ENCODE measurements at places on chromosomes 12 and 14.

DNA sequence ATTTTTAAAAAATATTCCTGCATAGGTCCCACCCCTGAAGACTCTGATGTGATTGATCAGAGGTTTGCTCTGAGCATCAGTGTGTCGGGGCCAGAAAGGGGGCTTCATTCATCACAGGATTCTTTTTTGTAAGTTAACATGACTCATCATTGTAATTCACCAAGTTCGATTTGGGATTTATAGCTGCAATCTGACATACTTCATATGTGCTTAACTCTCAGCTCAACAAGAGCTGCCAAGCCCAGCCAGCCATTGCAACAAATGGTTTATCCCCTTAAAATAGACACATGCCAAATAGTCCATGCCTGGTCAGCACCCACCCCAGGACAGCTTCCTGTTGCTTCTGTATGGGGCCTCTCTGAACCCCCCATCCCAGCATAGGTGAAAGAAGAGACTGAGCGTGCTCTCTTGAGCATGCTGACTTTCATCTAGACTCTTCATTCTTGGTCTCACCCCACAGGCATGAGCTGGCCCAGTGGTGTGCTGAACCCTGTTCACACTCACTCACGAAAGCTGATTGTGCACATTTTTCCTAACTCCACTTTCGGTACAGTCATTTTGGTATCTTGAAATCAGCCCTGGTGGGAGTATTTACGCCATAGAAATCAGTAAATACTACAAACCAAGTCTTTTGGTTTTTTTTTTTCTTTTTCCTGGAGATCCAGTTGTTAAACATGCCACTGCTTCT is 101.4 kb downstream of the STAB2 start:
- no peak for DNase-seq

GRCh38 chr14:21748869-21749303 is 75.3 kb upstream of the OR4E1 start:
- DNase-seq: peak; percentile 27

DNA sequence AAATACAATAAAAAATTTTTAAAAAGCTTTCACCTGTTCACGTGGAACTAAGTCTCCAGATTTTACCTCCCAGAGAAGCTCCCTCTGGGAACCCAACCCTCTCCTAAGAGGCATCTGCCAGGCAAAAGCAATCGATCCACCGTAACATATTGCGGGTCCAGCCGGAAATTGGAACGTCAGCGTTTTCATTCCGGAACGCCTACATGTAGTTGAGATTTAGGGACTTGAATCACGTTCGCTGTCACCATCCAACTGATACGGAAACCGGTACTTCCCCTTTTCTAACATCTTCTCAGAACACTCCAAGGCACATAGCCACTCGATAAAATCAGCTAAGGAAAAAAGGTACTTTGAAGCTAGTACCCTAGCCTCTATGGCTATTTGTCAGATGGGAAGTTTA is 70.3 kb downstream of the COX16 start:
- no peak for DNase-seq

DNA sequence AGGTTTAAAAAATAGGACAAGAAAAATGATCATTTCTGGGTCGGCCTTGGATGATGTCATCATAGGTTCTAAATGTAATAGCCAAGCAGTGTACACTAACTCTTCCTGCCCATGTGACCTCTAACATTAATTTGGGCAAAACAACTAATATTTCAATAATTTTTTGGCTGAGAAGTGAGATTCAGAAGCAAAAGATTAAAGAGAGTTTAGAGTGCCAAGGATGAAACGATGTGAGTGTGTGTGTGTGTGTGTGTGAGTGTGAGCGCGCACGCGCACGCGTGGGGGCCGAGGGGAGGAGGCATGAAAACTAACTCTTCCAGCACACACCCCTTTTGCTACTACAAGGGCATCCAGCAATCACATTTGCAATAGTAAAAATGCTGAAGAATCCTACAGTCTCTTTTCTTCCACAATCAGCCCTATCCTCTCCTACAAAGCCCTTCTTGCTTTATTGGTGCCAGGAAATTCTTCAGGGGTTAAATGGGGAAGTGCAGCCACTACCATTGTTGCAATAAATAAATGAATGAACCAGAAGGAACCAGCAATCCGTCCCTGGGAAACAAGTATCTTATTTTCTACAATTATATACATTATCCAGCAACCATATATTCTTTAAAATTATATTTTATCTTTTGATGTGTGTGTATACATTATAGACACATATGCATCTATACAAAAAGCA is 52.9 kb downstream of the PEBP1 start:
- DNase-seq: no peak

- no peak for DNase-seq
Observed at GRCh38 chr12:27220055-27220987, 23.8 kb upstream of the STK38L start.

Measured in RWPE1 (cell line).